ENCODE measurements at places on chromosomes 1 and 21.

GRCh38 chr1:160004001-160004400 is 27.8 kb downstream of the PIGM start:
- DNase-seq, result no peak

DNA sequence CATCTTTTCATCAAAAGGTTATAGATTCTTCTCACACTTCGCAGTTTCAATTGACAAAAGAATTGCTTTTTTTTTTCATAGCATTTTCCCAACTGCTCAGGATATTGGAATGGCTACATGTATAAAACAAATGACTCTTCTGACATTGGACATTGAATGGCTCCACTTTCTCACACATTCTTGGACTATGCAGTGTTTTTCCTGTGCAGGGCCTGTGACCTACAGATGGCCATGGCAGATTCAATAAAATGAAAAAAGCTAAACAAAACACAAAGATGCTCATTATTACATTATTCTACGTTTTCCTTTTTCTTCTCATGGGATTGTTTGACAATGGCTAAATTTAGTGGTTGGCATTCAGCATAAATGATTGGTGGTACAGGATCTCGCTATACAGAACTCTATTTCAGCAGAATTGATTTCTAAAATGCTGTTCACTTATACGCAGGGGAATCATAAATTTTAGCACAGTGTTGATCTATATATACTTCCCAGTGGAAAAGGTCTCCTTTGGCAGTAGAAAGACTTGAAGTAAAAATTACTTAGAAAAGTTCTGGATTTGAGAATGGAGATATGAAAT is 115.6 kb upstream of the ADAMTS5 start:
- DNase-seq, result no peak

GRCh38 chr21:42154237-42155044 is 64.5 kb upstream of the ABCG1 start:
- DNase-seq, result no peak

- DNase-seq, result no peak
Observed at GRCh38 chr1:197572169-197572568, 203.1 kb downstream of the DENND1B start.

DNA sequence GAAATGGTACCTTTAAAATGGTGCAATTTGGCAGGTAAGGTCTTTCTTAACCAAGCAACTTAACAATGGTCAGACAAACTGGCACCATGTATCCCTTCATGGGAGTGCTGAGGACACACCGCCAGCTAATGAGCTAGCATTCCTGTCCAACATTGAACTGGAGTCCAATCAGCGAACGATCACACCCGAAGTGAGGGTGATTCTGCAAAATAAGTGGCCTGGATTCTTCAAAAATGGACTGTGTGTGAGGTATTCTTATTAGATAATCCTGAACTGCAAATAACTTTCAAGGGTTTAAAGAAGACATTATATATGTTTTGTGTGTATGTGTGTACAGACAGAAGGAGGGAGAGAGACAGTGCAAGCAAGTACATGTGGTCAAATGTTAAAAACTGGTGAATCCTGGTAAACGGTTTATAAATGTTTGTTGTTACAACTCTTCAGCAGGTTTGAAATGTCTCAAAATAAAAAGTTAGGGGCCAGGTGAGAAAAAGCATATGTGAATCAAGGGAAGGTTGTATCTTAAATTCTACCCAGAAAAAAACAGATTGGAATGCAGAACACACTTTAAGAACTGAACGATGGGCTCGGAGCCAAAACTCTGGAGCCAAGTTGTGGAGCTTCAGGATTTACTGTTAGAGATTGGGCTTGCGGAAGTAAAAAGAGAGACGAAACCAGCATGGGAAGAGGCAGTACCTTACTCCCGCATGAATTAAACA is 20.9 kb downstream of the GADD45A start:
- DNase-seq, result no peak

DNA sequence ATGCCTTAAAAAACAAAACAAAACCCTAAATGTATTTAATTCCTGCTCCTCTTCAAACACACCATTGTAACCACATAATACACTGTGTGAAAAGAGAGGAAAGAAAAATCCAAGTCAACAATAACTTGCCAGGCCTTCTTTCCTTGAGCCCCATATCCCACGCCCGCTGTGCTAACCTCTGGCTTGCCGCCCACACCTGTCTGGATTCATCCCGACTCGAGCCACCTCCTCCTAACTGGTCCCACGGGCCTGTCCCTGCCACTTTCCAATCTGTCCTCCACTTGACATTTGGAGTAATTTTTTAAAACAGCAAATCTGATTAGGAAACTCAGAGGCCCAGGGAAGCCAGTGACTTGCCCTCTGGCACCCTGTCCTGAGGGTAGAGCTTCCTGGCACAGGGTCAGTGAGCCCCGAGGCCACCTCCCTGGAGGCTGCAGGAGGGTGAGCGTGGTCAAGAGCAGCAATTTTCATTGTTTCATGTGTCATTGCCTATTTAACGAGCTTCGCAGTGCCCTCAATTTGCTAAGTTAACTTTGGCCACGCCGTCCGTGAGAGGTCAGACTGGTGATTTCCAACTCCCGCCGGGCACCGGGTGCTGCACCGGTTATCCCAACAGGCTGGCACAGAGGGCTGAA is 54.1 kb downstream of the B3GALT5 start:
- DNase-seq, result no peak

GRCh38 chr1:56287721-56288120 is 291.6 kb downstream of the PLPP3 start:
- no peak for DNase-seq

- DNase-seq, result no peak
Observed at GRCh38 chr1:147479864-147480564, 61.3 kb upstream of the BCL9 start.

DNA sequence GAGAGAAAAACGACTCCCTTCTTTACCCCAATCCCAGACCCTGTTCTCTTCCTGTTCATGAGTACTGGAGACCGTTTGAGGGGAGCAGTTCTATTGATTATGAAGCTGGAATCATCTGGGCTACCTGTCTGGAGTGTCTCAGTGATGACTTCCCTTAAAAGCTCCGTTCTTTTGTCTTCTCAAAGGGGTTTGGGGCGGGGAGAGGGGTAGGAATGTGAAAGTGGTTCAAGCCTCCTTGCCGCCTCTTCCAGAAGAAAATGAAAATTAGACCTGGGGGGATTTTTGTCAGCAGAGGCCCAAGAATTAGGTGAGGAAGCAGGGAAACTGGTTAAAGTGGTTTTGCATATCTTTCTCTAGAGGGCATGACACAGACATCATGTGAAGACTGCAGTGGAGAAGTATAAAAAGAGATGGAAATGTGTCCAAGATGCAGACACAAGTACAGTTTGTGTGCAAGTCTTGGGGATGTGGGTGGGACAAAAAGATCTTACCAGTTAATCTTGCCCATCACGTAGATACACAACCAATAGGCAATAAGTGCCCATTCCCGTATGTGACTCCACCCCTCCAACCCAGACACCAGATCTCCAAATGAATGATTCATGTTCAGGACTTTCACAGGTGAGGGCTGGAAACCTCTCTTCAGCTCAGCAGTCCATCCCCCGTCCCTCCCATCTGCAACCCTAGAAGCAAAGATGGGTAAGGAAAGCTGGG is 470 bp upstream of the MTMR11 start:
- no peak for DNase-seq

GRCh38 chr1:214447557-214447871 is 103.9 kb downstream of the PTPN14 start:
- no peak for DNase-seq

DNA sequence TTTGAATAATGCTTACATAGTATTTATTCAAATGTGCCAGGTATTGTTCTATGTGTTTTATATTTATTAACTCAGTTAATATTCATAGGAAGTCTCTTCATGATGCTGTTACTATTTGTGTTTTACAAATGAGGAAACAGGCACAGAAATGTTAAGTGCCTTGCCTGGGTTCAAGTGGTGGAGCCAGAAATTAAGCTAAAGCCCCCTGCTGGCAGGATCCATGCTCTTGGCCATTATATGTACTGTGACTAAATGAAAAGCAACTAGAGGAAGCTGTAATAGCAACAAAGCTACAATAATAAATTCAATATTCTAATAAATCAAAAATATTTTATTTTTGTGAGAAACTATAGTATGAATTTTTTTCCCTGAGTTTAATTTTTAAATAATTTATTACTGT is 30.0 kb downstream of the IARS2 start:
- peak; percentile 7 for DNase-seq

GRCh38 chr1:154941333-154942013 is 5.0 kb upstream of the PMVK start:
- DNase-seq, result no peak

GRCh38 chr1:2036287-2036686 is 13.9 kb upstream of the PRKCZ start:
- no peak for DNase-seq

GRCh38 chr1:29878501-29878900 is 642.2 kb downstream of the PTPRU start:
- no peak for DNase-seq

DNA sequence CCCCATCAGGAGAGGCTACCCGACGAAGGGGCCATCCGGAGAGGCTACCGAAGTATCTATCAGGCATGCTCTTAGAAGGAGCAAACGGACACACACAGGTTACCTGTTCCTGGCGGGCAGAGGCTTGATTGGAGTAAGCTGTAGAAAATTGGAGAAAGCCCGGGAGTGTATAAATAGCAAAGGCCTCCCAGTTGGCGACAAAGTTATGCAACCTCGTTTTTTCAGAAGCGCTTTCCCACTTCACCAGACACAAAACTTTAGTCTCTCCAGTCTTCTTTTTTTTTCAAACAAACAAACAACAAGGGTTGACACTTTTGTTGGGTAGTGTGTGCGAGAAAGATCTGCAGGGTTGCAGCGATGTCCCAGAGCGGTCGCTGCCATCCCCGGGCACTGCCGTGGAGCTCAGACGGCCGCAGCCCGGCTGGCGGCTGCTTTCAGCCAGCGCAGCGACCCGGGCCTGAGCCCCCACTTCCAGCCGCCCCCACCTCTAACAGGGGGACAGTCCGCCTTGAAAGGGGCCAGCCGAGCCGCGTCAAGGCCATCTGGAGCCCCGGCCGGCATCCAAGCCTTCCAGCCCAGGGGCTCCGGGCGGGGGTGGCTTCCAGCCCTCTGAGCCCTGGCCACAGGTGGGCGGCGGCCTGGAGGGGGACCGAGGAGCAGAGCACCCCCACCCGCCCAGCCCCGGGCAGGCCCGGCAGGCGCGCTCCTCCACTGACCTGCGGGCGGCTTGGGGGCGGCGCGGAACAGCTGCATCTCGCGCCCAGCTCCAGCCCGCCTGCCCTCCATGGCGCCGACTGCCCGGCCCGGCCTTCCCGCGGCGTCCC is 616 bp downstream of the MCOLN3 start:
- DNase-seq, result no peak

- DNase-seq, result no peak
Observed at GRCh38 chr1:85421179-85421578, 43.8 kb downstream of the DDAH1 start.

GRCh38 chr1:101316256-101316655 is 79.4 kb downstream of the S1PR1 start:
- no peak for DNase-seq

DNA sequence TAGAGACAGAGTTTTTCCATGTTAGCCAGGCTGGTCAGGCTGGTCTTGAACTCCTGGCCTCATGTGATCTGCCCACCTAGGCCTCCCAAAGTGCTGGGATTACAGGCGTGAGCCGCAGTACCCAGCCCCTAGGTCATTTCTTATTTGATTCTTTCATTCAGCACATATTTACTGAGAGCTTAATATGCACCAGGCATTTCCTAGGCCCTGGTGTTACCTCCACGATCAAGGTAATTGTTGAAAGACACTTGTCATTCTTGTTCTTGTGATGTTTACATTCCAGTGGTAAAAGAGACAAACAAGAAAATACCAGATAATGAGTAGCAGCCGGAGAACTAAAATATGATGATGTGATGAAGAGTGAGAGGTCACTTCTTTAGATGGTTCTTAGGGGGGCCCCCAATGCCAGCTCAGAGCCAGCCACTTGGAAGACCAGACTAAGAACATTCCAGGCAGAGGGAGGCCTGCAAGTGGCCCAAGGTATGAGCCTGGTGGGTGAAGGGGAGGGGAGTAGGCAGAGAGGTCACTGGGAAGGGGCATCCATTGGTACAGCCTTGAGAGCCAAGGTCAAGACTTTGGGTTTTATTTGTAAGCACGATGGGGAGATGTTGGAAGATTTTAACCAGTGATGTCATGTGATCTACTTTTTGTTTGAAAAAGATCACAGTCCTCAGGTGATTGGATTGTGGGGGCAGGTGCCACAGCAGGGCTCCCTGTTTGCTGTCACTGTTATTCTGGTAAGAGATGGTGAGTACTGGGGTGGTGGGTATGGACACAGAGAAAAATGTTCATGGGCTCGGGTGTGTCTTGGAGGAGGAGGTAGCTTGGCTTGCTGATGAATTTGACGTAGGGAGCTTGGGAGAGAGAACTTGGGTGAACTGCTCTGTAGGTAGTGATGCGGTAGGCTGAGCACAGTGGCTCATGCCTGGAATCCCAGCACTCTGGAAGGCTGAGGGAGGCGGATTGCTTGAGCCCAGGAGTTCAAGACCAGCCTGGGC is 18.7 kb downstream of the UBE2Q1 start:
- DNase-seq, result no peak

DNA sequence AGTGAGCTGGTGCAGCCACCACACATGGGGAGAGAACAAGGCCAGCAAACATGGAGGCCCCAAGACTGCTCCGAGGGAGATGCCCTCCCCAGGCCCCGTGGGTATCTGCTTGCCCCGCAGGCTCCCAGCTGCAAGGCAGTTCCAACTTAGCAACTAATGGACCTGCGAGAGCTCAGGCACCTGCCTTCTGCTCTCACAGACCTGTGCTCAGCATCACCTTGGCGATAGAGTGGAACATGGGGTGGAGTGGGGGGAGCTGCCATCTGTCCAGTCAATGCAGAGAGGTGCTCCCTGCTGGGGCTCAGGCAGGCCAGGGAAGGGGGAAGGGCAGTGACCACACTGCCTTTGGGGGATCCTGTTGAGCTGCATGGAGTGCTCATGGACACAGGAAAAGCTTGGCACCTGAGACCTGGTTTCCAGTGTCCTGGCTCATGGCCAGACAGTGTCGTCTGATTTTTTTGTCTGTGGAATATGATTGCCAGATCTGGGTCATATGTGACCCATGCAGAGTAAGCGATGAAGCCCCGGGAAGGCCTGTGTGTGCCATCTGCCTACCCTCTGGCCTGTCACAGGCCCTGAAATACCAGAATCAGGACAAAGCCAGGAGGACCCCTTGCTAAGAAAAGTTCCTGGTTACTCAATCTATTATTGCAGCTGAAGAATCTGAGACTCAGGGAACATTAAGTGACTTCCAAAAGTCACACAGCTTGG is 39.9 kb upstream of the TENT5C start:
- DNase-seq, result no peak

GRCh38 chr1:92447033-92447681 is 39.6 kb downstream of the GFI1 start:
- DNase-seq, result no peak

DNA sequence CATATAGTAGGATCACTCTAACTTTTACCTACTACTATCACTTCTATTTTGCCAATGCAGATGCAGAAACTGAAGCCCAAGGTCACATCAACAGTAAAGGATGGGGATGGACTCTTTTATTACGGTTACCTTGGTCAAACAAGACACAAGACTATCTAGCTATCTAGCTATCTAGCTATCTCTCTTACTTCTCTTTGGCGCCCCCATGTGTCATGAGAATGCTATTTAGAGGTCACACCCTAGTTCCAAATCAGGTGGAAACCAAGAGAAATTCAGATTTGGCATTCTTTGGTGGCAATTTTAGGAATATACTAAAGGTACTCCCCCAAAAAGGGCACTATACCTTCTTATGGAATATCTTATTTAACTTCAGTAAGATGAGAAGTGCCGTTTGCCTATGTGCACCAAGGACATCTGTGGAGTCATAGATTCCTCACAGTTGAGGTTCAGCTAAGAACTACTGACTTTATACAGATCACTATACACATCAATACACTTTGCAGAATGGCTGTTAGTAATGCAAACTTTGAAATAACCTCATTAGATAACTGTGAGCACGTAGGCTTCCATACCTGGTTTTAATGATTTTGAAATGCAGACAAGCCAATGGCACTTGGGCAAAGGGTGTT is 6.7 kb downstream of the ZNF648 start:
- peak; percentile 70 for DNase-seq

All from CD4-positive, alpha-beta T cell (primary cell).